Activated CD8-positive, alpha-beta memory T cell treated with anti-CD3 and anti-CD28 coated beads, Interleukin-2, amount 50 U/mL, for 48 hours (primary cell): ENCODE measurements at places on chromosomes 4 and X.
A peak's percentile ranks its signal among the peaks of the same experiment; 100 is the strongest.

DNA sequence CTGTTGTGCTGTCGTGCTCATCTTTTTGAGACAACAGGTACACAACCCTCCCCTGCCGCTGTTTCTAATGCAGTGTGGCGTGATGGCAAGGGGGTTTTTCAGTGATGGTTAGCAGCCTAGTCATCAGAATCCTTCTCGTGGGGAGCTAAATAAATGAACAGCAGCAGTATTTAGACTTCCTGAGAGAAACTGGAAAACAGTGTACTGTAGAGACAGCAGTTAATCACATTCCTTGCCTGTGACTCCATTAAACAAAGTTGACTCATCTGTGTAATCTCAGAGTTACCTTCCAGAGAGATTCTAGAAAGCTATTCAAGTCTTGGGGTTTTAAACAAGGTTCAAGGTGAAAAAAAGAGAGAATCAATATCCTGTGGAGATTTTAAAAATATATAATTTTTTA, 1753.2 kb upstream of the PCDH7 start:
- DNase-seq: no peak

GRCh38 chr4:3268395-3269104, 19.6 kb downstream of the MSANTD1 start:
- peak; percentile 30 for DNase-seq

- DNase-seq: no peak
Measured at GRCh38 chr4:5379895-5380294, 328.5 kb downstream of the EVC2 start.

GRCh38 chrX:69065451-69065850, 99.8 kb downstream of the PJA1 start:
- no peak for DNase-seq

DNA sequence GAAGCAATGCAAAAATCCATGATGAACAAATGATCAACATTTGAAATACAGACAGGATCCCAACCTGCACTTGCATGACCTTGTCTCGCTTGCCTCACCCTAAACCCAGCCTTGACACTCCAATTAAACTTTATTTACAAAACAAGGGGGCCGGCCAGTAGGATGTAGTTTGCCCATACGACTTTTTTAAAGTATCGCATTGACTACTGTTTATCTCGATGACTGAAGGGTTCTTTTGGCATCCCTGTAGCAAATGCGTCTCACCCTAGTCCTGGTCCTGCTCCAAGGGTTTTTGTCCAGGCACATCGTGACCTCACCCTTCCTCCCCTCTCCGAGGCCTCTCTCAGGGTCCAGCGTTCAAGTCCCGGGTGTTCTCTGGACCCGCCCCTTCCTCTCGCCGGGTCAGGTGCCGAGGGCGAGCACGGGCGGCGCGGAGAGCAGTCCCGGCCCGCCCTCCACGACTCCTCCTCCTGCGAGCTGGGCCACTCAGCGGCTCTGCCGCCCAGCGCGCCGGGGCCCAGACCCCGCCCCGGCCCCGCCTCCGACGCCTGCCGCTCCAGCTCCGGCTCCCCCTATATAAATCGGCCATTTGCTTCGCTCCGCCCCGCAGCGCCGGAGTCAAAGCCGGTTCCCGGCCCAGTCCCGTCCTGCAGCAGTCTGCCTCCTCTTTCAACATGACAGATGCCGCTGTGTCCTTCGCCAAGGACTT, at the start of gene SLC25A5:
Gene SLC25A5, plus strand, starts transcription at position 603 of the 709 bp plus-strand sequence. Its CDS starts 72 bp downstream, at position 675.
- peak; percentile 87 for DNase-seq

- DNase-seq: no peak
Measured at GRCh38 chrX:11941571-11941970, 183.5 kb downstream of the MSL3 start.

DNA sequence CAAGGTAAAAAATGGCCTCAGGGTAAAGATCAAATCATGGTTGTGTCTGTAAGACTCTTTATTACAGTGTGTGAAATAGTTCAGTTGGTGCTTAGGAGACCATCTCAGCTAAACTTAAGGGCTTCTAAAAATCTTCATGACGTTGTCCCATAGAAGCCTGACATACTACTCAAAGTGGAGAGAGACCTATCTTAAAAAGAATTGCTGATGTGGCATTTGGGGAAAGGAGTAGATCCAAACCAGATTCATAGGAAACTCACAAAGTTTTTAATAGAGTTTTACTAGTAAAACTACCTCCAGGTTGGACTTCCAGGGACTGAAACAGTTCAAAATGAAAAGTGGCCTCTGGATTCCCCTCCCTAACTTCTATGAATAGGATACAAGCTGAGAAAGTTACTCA, 81.6 kb downstream of the ZNF81 start:
- no peak for DNase-seq
